ENCODE measurements at places on chromosomes 16 and 17. TPM values are rescaled to one million over a fixed set of nuclear protein-coding genes. Genes with fewer than 3 reads are reported as not detected.

The SNAI3 gene
- total RNA-seq: 2.8 TPM

The TRIM72 gene
- not detected for total RNA-seq

DNA sequence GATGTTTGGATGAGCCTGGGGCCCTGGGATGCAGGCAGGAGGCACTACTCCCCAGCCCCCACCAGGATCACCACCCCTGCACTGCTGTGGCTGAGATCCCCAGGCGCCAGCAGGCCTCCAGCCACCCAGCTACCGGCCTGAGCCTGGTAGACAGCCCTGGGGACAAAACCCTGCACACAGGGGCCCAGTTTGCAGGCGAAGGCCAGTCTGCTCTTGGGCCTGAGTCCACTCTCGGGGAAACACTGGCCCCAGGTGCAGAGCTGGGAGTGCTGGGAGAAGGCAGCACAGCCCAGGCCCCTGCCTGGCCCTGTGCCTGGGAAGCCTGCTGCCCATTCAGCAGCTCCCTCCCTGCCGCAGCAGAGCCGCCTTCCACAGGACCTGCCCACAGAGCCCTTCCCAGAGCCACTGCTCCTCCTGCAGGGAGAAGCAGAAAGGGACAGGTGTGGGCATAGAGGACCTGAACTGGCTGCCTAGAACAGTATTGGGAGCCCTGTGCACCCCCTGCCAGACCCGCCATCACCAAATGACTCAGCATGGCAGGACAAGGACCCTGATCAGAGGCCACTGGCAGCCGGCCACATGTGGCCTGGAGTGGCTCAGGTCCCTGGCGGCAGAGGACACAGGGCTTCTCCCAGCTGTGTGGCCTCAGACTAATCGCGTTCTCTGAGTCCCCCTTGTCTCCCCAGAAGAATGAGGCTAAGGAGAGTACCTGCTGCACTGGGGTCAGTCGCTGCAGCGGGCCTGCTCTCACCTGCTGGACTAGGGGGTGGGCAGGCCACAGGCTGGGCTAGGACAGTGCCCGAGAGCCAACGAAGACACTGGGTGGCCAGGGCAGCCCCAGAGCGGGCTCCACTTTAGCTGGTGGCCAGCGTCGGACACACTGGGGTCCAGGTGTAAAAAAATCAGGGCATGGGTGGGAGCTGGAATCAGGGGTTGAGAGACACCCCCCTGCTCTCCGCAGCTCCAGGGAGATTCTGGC, 10.7 kb downstream of the MSRB1 start:
- no peaks in the 10 kb centered on the region for H3K27me3 ChIP-seq
- peaks cover 4% of the 10 kb centered on the region for H3K4me1 ChIP-seq
- no peaks in the 10 kb centered on the region for H3K36me3 ChIP-seq
- no peak overlapping the region for H3K27ac ChIP-seq

GRCh38 chr16:27208081-27208680, 4.9 kb downstream of the KDM8 start:
- no peak overlapping the region for H3K4me3 ChIP-seq
- peaks cover 16% of the 10 kb centered on the region for H3K4me1 ChIP-seq
- H3K27ac ChIP-seq: no peak overlapping the region
- no peaks in the 10 kb centered on the region for H3K27me3 ChIP-seq

DNA sequence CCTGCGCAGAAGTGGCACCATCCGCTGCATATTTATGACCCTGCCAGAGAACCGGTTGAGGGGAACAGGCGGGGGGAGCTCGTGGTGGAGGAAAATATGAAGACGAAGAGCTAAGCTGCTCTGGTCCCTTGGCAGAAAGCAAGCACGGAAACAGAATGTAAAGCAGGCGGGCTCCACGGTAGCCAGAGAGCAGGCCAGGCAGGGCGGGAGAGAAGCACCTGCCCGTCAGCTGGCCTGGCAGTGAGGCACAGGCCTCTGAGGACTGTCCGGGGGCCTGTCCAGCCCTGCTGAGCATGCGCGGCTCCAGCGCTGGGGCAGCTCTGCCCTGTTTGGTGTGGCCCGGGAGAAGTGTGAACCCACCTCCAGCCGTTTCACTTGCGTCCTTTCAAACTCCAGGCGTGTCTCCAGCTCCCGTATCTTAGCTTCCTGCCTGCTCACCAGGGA, 46.7 kb downstream of the PIPOX start:
- no peak for DNase-seq
- H3K4me1 ChIP-seq: no peaks in the 10 kb centered on the region
- peaks cover 63% of the 10 kb centered on the region for H3K36me3 ChIP-seq
- no peak overlapping the region for H3K4me3 ChIP-seq
- H3K27ac ChIP-seq: no peak overlapping the region
- no peaks in the 10 kb centered on the region for H3K27me3 ChIP-seq

The CCL2 gene
- 5.5 TPM for total RNA-seq

DNA sequence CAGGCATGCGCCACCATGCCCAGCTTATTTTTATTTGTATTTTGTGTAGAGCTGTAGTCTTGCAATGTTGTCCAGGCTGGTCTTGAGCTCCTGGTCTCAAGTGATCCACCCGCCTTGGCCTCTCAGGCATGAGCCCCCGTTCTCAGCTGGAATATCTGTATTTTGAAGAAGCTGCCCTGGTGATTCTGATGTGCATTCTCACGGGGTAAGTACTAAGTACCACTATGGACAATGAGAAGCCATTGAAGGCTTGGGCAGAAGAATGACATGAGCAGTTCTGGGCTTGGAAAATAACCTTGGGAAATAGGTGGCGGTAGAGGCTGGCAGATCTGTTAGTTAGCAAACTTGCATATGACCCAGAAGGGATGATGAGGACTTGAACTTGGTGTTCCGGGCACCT, 15.6 kb upstream of the NKD1 start:
- no peaks in the 10 kb centered on the region for H3K27me3 ChIP-seq
- DNase-seq: no peak
- no peaks in the 10 kb centered on the region for H3K36me3 ChIP-seq
- no peak overlapping the region for H3K27ac ChIP-seq
- H3K4me1 ChIP-seq: no peaks in the 10 kb centered on the region

The MARVELD3 gene
- total RNA-seq: not detected

DNA sequence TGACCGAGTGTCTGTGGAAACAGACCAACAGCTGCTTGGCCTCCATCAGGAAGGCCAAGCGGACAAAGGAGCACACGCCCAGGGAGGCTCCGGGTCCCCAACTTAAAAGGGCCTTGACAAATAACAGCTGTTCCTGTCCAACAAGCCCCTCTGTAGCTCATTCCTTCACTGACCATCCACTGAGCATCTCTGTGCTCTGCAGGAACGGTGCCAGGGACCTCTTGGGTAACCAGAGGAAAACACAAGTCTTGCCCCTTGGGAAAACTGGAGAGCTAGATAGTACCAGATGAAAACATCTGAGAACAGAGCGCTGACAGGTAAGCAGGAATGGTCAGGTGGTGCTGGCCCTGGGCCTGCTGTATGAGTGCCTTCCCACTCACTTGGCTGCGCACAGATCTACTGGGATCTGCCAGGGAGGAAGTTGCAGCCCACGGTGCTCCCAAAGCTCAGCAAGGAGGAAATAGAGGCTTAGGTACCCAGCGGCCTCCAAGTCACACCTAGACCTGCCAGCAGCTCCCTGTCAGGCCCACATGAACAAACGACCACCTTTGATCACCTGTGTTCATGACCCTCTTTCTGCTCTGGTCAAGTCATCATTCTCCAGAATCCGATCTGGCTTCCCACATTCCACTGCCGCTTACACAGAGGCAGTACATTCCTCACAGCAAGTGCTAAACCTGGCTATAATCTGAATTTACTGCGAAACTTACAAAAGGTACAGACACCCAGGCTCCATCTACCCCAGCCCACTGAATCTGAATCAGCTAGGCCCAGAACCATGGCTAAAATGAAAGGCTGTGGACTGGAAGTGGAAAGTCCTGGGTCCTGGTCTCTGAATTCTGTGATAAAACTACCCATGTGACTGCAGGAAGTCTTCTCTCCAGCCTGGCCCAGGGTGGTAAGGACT, 12.5 kb downstream of the DCAKD start:
- DNase-seq: no peak
- H3K36me3 ChIP-seq: peaks cover 5% of the 10 kb centered on the region
- no peaks in the 10 kb centered on the region for H3K27me3 ChIP-seq
- H3K27ac ChIP-seq: no peak overlapping the region
- H3K4me1 ChIP-seq: no peaks in the 10 kb centered on the region

The MOSMO gene
- 9.2 TPM for total RNA-seq

The EPN3 gene
- not detected for total RNA-seq

GRCh38 chr16:72905581-72905980, 142.3 kb downstream of the ZFHX3 start:
- no peaks in the 10 kb centered on the region for H3K36me3 ChIP-seq
- no peak for DNase-seq
- H3K4me1 ChIP-seq: no peaks in the 10 kb centered on the region
- H3K4me3 ChIP-seq: no peak overlapping the region

The C16orf86 gene
- 0.79 TPM for total RNA-seq
